Stimulated activated CD4-positive, alpha-beta T cell treated with anti-CD3 and anti-CD28 coated beads, Interleukin-2, amount 100 ng/mL, for 24 hours (primary cell): ENCODE measurements at places on chromosomes 11 and 22.

DNA sequence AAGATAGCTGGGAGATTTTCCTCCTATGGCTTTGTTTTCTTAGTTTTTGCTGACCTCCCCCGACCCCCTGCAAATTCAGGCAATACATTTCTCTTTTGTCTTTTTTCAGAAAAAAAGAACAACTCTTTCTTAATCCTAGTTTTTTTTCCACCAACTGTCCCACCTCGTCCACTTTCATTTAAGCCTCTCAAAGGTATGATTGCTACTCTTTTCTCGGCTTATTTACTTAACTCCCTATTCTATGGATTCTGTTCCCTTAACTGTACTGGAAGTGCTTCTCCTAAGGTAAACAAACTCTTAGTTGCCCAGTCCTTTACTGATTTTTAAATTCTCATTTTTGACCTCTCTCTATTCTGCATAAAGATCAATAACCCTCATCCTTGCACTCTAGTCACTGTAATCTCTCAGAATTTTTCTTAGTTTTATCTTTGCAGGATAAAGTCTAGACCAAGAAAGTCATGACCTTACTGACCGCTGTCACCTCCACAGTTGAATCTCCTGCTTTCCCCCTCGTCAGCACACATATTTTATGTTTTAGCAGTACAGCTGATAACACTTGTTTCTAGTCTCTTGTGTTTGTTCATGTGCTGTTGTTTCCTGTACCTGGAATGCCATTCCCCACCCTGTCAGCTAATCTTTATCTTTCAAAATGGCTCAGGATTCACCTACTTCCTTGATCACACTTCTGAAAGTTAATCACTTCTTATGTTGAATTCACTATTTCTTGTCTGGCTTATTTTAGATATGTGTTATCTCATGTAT, 14.9 kb downstream of the TBCEL start:
- no peak for DNase-seq

GRCh38 chr11:26835611-26836010, 113.8 kb upstream of the SLC5A12 start:
- DNase-seq, result no peak

DNA sequence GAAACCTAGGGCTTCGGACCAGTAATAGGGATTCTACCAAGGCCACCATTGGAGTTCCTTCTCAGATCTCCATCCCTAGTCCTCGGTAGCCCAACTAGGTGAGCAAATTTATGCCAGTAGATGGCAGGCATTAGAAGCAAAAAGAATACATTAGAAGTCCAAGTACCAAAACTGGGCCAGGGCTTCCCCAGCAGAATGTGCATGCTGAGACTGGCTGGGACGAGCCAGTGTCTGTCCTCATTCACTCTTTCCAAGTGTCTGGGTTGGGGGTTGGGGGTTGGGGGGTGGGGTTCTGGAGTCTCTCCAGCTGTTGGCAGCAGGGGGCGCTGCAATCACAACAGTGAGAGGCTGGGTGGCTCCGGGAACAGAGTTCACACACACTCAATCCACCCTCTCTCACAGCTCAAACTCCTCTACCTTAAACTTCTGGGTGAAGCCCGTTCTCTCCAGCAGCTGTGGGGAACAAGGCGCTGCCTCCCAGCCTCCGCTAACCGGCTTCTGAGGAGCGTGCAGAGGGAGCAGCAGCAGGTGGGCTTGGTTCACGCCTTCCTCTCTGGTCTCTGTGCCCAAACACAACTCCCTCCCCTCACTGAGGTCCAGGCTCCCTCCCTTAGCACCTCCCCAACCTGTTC, 57.5 kb downstream of the BTG4 start:
- DNase-seq, result peak; percentile 60

DNA sequence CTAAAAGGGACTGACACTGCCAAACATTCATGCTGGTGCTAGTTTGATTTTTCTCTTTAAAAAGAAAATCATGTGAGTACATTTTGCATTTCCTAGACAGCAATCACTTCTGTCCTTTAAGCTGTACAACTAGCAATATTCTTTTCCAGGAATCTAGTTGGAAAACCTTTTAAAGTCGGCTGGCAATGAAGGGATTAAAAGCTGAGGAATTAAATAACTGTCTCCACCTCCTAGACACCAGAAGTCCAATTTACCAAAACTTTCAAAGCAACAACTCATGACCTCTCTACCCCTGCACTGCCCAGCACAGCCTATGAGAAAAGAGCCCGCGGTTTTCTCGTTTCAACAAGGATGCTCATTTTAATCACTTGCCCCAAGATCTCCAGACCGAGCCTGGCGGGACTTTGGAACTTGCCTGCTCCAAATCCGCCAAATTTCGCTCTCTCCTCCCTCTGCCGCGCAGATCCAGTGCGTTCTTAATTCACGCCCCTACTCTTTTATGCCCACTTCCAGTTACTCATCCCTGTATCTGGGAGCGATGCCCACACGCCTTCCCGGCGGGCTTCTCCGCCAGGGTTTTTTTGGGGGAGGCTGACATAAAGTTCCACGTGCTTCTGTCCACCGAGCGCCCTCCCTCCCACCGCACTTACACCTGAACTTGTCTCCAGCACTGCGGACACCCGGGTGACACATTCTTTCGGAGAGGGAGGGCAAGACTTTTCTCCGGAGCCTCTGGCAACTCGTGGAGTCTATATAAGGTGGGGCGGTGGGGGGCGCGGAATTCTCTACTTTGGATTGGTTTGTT, 2.5 kb downstream of the MPPED2 start:
- no peak for DNase-seq

DNA sequence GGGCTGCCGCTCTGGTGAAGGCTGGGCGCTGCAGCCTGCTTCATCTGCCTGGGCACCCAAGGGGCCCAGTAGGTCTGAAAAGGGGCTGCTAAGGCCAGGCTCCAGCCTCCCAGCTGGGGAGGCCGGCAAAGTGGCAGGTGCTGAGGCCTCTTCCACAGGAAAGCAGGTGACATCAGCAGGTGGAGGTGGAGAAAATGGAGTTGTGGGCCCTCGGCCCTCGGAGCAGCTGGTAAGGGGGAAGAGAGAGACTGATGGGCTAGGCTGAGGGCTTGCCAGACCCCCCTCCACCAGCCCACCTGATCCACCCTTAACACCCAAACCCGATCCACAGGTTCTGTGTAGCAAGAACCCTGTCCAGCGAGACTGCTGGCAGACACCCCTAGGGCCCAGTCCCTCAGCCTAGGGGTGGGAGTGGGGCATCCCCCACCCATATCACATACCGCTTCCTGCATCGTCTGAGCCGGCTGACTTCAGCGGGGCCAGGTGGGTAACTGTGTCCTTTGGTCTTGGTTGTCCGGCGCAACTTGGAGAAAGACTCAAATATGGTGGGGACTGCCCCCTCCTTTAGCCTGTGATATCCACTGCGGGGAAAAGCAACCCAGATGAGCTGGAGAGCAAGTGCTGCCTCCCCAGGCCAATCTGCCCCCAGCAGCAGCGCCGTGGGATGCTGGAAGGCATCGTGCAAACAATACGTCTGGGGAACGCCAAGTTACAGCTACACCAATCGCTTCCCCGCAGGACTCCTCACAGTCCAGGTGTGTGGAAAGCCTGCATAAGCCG, 1.5 kb downstream of the THAP7 start:
- DNase-seq, result no peak

DNA sequence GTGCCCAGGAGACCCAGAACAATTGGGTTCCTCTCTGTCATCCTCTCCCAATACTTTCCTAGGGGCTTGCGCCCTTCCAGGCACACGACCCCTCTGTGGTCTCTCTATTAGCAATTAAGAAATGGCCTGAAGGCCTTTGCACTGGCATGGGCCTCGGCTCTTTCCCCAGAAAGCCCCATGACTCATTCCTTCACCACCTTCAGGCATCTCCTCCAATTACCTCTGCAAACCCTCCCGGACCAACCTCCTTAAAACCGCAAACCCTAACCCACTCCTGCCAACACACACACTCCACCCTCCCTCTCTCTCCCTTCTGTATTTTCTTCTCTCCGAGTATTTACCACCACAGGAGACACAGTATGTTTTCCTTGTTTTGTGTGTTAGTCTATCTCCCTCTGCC, 36.7 kb downstream of the LARGE1 start:
- no peak for DNase-seq

DNA sequence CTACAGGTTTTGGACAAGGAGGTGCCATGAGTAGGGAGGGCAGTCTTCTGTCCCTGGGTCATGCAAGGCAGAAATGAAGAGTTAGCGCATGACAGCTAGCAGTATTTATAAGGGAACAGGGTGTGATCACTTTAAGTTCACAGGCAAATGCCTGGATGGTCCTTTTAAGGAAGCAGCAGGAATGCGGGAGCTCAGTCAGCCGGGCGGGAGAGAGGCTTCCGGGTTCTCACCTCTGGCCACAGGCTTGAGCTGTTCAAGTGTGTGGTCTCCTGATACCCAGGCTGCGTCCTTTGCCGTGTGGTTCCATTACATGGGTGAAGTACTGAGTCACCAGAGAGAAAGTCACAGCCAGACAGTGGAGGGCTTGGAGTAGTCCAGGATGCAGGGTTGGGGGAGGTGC, 105.4 kb downstream of the BCR start:
- DNase-seq, result no peak

DNA sequence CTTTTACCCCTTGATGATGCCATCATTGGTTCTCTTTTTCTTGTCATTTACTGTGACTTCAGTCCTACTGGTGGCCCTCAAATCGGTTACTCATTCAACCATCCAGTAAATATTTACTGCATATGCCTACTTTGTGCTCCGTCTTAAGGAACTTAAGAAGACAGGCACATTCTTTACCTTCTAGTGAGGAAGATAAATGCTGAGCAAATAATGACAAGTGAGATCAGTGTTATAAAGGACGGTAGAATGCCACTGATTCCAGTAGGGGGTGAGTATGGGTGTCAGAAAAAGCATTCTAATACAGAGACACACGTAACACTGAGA, 1.6 kb downstream of the ANKRD42 start:
- no peak for DNase-seq

DNA sequence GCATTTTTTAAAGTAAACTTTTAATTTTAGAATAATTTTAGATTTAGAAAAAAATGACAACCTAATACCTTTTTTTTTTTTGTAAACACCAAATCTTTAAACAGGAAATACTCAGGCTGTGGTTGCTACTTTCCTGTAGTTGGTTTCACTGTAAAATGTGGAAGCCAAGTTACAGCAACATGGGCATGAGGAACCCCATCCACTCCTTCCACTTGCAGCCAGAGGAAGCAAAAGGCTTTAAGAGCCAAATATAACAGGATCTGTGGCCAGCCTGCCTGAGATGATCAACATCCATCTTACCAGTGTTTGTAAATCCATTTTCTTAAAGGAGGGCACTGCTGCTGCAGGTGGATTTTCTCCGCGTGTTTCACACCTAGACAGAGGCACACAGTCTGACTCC, 66.2 kb downstream of the TNRC6B start:
- no peak for DNase-seq

GRCh38 chr11:70326365-70326811, 55.9 kb downstream of the PPFIA1 start:
- DNase-seq, result no peak

DNA sequence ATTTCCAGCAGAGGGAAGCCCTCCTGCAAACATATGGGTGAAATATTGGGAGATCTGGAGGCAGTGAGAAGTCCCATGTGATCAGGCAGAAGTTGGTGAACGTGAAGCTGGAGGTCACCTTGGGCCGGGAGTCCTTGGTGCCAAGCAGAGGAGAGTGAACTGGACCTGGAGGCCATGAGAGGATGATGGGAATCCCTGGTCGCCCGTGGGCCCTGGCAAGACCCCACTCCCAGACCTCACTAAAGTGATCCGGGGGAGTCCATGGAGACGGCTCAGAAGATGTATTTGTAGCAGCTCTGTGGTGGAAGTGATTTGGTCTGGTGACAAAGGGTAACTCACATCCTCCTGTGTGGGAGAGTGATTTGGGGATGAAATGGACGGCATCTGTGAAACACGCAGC, 71.0 kb downstream of the ARHGAP8 start:
- no peak for DNase-seq

DNA sequence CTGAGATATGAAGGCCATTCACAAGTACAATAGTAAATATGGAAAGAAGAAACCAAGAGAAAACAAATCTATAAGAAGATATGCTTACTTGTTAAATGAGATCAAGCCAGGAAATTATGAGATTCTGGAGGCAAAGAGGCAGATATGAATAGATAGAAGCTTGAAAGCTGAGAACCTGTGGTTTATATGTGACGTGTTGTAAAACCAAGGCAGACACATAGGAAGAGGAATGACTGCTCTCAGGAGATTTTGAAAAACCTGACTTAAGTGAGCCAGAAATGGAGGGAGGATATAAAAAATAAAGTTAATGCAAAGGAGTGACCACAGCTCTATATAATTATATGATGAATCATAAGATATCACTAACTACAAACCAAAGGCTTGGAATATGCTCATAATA, 1160.5 kb upstream of the CNTN5 start:
- no peak for DNase-seq

DNA sequence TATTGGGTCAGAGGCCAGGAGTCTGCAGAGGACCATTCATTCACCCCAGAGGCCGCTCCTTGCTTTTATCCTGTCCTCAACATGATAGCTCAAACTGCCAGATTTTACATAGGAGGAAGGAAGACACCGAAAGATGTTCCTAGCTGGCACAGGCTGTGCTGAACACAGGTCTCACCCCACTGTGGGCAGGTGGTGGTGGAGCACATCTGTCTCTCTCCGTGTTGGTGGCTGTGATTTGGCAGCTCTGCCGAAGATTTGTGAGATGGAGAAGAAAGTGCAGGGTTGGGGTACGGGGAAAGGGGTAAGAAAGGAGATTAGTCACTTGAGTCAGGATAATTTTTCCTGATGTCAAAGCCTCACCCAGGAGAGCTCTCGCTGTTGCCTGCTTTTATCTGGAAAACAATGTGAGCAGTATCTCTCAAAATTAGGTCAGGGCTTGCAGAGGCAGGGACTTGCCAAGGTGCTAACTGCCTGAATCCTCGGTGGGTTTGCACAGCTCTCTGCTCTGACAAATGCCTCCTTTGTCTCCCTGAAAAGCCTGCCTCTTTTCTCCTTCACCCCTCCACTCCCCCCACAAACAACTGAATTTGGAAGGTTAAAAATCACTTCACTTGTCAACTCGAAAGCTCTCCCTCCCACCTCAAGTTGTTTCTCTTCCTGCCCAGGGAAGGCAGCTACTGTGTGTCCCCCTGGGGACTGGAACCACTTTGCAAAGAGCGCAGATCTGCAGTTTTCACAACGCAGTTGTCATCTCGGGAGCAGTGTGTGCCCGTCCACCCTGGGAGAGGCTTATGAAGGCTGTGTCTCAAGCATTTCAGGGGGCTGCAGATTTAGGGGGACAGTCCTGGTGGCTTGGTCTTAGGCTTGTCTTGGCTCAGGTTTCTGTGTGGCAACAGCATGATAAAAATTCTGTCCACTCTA, 299.7 kb downstream of the ST3GAL4 start:
- DNase-seq, result no peak

- DNase-seq, result no peak
These were observed 170.6 kb downstream of the SHANK2 start for GRCh38 chr11:71081704-71082230.

GRCh38 chr11:129440028-129440713, 64.5 kb downstream of the BARX2 start:
- DNase-seq, result no peak

DNA sequence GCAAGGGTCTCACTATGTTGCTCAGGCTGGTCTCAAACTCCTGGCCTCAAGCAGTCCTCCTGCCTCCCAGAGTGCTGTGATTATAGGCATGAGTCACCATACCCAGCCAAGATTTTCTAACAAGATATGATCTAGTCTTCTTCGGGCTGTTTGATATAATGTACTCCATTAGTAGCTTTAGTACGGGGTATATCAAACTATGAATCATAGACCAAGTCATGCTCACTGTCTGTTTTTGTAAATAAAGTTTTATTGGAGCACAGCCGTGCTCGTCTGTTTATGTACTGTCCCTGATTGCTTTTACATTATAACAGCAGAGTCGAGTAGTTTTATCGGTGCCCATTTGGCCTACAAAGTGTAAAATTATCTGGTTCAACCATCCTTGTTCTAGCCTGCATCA, 43.9 kb upstream of the GRIK4 start:
- no peak for DNase-seq
